ENCODE measurements at places on chromosomes 3 and 15.

GRCh38 chr3:144162042-144162441 is 190.4 kb downstream of the DIPK2A start:
- no peak for DNase-seq

GRCh38 chr3:87792534-87793336 is 266.1 kb downstream of the CGGBP1 start:
- DNase-seq, result peak; percentile 63

- DNase-seq, result no peak
These were observed 73.9 kb upstream of the RASGRF1 start for GRCh38 chr15:79164465-79164864.

DNA sequence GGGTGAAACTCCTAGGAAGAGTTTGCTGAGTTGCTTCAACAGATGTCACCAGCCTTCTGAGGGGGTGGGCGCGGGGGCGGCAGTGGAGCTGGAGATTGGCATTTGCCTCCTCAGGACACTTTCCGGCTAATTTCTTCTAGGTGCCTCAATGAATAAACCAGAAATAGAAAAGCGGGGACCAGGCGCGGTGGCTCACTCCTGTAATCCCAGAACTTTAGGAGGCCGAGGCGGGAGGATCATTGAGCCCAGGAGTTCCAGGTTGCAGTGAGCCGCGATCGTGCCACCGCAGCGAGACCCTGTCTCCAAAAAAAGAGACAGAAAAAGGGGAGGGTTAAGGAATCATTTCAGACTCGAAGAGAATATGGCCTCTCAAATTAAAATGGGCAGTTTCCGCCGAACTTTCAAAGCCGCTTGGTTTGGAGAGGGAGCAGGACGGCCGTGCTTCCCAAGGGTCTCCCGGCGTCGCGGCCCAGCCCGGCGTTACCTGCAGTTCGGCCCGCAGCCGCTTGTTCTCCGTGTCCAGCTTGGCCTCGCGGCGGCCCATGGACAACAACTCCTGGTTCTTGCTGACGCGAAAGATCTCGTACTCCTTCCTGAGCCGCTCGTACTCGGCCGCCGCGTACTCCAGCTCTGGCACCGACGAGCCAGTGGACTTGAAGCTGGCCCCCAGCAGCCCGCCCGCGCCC is 587 bp downstream of the NPHP3 start:
- peak; percentile 88 for DNase-seq

DNA sequence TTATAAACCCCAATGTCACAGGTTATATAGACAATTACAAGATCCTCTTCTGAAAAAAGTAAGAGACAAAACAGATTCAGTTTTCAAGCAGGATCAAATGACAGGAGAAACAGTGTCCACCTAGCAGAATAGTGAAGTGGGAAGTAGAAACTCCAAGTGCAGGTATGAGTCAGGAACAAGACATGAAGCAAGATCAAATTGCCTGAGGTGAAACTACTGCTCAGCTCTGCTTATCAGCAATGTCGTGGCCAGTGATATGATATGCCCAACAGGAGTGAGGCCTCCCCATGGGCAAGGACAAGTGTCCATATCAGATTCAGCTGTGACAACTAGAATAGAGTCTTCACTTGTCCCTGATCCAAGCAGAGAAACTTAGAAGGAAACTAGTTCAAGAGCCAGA is 100.0 kb downstream of the ZMAT3 start:
- no peak for DNase-seq

Data from upper lobe of right lung (tissue), 1 donor.